ENCODE measurements at places on chromosomes 7 and 10.

- DNase-seq, result no peak
These were observed 19.7 kb downstream of the DNAJC12 start for GRCh38 chr10:67818323-67818722.

DNA sequence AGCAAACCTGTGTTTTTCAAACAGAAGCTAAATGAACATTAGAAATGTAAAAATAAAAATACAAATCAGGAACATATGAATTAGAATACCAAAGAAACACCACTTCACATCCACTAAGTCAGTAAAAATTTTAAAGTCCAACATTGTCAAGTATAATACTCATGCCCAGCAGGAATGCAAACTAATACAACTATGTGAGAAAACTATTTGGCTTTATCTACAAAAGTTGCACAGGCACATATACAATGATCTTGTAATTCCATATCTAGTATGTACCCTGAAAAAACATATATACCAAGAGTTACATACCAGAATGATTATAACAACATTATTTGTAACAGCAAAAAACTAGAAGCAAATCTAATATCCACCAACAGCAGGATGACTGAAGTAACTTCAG is 91.1 kb downstream of the RNF32 start:
- no peak for DNase-seq

DNA sequence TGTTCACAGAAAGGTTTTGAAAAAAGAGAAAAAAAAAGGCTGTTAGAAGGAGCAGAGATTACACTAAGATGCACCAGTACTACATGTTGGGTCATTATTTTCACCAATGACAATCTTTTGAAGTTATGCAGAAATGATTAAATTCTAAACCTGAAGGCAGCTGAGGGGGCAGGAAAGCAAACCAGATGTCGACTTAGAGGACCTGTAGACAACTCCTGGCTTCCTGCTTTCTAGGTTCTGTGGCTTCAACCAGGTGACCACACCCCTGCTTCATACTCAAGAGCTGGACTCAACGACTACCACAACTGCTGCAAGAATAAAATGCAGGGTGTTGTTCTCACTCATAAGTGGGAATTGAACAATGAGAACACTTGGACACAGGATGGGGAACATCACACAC is 30.0 kb downstream of the MYOF start:
- DNase-seq, result no peak

GRCh38 chr7:107007007-107007891 is 37.3 kb upstream of the PRKAR2B start:
- DNase-seq, result no peak

- DNase-seq, result no peak
These were observed 29.5 kb downstream of the EGFR start for GRCh38 chr7:55048221-55048859.

GRCh38 chr7:130993671-130994365 is 259.8 kb upstream of the KLF14 start:
- no peak for DNase-seq

GRCh38 chr10:49139028-49139845 is 5.4 kb upstream of the FAM170B start:
- DNase-seq, result no peak

DNA sequence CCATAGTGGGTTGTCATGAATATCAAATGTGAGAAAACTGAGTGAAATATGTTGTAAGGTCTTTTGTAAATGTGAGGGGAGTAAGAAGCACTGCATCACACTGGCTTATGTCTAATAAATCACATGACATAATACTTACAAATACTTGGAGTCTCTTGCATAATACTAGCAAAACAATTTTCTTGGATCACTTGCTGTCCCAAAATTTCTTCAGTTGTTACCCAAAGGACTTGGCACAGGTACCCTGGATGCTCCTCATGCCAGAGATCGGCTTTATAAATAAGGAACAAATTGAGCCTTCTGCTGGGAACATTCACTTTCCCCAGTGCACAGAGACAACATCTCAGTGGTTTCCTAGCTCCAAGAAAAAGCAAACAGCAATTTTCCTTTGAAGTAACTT is 5.0 kb upstream of the LRIT2 start:
- DNase-seq, result no peak

DNA sequence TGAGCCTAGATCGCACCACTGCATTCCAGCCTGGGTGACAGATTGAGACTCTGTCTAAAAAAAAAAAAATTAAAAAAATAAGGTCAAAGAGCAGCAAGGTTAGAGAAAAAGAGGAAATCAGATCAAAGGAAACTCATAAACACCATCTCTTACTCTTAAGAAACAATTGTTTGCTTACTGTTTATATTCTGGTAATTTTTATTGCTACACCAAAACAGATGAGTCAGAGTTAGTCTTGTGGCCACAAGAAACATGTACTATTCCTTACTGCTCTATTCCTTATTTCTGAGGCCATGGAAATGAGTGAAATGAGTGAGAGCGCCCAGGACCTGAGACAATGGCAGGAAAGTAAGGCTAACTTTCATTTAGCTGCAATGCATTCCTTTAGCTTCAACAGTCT is 387.3 kb downstream of the HPSE2 start:
- DNase-seq, result no peak

- DNase-seq, result no peak
These were observed 8.8 kb upstream of the CALD1 start for GRCh38 chr7:134770676-134771075.

DNA sequence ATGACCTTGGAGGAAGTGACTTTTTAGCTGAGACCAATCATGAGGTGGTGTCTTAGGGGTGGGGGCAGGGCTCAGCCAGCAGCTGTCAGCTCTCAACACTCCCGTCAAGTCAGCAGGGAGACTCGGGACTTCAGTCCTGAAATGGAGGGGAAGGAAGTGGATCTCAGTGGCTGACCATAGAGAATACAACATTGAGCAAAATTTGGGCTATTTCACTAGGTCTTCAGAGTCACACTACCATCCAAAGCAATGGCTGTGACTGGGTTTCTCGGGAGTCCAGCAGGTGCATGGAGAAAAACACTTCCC is 16.8 kb upstream of the GIMAP6 start:
- DNase-seq, result no peak

- DNase-seq, result no peak
These were observed 1.2 kb upstream of the FAM241B start for GRCh38 chr10:69628891-69629290.

Measured in fibroblast of skin of left biceps (primary cell).